MM.1S (cell line): ENCODE measurements at places on chromosomes 4 and X.

GRCh38 chr4:1111259-1111809, 2.0 kb downstream of the RNF212 start:
- DNase-seq = no peak

GRCh38 chrX:150329282-150329681, 33.8 kb upstream of the MAMLD1 start:
- DNase-seq = no peak

- no peak for DNase-seq
Measured at GRCh38 chr4:183185018-183185417, 86.0 kb downstream of the WWC2 start.

DNA sequence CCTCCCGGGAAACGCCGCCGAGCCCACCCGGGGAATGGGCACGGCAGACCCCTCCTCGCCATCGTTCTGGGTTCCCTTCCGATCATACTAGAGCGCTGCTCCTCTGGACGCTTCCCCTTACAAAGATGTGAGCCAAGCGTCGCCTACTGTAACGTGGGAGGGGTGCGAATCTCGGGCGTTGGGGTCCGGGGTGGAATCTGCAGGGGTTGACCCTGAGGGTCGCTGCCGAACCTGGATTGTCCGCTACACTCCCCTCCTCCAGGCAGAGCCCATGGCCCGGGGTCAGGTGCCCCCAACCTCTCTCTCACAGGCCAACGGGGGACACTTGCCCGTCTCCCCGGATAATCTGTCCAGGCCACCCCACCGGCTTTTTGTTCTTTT, 13.8 kb downstream of the BCOR start:
- no peak for DNase-seq

GRCh38 chrX:105263171-105263570, 42.7 kb upstream of the TEX13A start:
- no peak for DNase-seq

DNA sequence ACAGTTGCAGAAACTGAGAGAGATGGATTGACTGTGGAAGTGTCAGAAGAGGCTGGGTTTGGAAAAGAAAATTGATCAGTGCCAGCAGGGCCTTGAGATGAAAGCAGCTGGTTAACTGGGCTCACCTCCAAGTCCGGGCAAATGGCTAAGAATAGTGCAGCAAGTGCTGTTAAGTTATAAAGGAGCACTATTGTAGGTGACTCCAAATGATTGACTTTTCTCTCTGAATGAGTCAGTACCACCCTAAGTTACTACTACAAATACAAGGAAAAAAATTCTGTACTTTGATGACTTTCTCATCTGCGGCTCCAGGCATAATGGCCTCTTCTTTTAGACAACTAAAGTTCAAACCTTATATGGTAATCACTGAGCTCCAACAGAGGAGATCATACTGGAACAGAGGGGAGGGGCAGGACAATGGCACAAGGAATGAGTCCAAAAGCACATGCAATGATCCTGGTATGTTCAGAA, 733.4 kb upstream of the INTU start:
- DNase-seq = no peak

GRCh38 chr4:11650801-11651596, 222.3 kb upstream of the HS3ST1 start:
- DNase-seq = no peak

DNA sequence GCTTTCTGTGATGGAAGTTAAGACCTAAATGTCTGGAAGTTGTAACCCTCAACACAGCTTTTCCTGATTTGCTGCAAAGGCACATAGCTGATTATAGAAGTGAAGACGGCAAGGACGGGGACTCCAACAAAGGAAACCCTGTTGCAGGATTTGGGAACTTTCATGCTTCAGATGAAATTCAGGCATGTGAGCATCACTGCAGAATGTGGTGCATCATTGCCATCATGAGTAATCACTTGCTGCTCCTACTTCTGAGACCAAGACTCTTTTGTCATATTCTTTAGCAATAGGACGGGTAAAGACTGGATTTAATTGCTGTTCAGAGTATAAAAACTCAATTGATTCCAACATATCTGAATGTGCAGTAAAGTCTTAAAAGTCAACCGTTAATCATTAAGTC, 35.8 kb downstream of the YIPF6 start:
- DNase-seq = no peak

- no peak for DNase-seq
Measured at GRCh38 chrX:149365061-149365460, 140.0 kb downstream of the IDS start.
